ENCODE measurements at places on chromosomes 12 and 14.

DNA sequence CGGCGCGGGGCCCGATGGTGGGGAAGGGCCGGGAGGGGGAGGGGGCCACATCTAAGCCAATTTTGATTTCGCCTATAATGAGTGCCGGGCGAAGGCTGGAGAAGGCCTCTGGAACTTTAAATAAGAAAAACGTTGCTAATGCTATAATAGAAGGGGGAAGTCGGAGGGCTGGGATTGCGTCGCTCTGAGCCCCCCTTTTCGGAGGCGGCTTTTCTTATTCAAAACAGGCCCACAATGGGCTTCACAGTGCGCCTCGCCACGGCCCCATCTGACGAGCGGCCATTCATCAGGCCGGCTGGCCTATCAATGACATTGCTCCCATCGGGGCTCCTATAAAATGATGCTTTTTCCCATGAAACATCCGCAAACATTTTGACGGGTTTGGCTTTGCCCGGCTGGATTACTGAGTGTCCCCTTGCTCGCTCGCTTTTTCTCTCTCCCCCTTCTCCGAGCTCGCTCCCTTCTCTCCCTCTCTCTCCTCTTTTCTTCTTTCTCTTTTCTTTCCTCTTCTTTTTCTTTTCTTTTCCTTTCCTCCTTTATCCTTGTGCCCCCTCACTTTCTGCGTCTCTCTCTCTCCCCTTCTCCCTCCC, at the start of gene RFX4:
Gene RFX4, plus strand, starts transcription at position 364 of the 590 bp plus-strand sequence. CDS start 317 bp downstream, outside the sequence.
- no peak for DNase-seq

DNA sequence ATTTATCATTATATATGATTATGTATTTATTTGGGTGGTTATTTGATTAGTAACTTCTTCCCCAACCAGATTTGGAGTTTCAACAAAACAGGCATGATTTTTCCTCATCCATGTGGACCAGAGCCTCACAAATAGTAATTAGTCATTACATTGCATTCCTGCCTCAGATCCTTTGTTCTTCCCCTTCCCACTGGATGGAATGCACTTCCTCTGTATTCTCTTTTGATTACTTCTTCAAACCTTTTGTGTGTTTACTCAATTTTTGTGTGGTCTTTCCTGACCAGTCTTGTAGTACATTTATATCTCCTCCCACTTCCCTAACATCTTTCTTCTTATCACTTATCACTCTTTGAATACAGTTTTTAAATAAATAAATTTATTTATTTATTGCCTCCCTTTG, 15.5 kb downstream of the SYT1 start:
- no peak for DNase-seq

GRCh38 chr14:59321626-59321949, 133.1 kb downstream of the DAAM1 start:
- DNase-seq: no peak

DNA sequence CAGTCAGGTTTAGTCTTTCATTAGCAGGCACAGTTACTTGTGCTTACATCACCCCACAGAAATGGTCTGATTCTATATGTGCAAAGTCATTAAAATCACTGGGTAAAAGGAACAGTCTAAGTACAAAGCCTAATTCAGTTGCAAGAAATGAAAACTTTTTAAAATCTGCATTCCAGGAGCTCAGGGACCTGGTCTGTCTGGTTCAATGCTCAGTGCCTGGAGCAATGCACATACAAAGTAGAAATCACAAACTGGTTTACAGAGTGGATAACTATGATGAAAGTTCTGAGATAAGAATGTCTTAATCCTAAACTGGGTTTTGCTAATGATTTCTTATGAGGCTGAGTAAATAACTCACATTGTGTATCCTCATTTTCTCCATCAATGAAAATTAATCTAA, 28.7 kb downstream of the LMNTD1 start:
- DNase-seq: no peak

GRCh38 chr12:30466093-30466585, 229.5 kb downstream of the IPO8 start:
- DNase-seq: no peak

DNA sequence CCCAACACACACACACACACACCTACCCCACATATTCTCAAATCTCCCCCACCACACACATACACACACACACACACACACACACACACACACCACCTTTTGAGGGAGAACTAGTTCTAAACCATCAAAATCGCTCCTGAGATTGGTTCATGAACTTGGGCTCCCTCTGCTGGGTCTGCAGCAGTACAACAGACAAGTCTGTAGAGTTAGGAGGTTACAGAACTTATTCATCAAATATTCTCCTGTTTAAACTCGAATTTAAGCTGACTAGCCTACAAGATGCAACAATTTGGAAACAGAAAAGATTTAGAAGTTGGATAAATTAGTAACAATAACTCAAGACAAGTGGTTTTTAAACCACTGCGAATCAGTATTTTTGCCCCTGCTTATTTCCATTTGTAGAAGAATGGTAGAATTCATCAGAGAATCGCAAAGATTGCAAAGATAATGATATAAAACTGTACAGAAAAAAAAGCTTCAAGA, 136.4 kb upstream of the USP15 start:
- peak; percentile 38 for DNase-seq

DNA sequence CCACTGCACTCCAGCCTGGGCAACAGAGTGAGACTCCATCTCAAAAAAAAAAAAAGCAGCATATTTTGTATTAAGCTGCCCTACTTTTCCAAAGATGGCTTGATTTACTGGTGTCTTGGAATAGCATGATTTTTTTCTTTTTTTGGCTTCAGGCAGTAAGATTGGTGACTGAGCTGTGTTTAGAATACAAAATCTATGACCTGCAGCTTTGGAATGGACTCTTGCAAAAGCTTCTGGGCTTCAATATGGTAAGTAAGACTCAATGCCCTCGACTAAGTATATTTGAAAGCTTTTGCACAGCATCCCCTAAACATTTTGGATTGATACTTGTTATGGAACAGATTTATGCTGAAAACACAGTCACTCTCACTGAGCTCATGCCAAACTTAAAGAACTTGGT, 87.8 kb downstream of the KNTC1 start:
- peak; percentile 3 for DNase-seq

GRCh38 chr12:57401165-57401564, 29.7 kb downstream of the R3HDM2 start:
- no peak for DNase-seq

DNA sequence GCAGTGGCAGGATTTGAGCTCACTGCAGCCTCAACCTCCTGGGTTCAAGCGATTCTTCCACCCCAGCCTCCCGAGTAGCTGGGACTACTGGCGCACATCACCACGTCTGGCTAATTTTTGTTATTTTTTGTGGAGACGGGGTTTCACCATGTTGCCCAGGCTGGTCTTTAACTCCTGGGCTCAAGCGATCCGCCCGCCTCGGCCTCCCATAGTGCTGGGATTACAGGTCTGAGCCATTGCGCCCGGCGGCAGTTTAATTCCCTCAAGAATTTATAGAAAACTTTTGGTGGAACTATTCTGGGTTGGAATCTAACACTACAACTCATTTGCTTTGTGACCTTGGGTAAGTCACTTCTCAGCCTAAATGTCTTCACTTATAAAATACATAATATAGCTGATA, 1.8 kb upstream of the SP1 start:
- DNase-seq: no peak

DNA sequence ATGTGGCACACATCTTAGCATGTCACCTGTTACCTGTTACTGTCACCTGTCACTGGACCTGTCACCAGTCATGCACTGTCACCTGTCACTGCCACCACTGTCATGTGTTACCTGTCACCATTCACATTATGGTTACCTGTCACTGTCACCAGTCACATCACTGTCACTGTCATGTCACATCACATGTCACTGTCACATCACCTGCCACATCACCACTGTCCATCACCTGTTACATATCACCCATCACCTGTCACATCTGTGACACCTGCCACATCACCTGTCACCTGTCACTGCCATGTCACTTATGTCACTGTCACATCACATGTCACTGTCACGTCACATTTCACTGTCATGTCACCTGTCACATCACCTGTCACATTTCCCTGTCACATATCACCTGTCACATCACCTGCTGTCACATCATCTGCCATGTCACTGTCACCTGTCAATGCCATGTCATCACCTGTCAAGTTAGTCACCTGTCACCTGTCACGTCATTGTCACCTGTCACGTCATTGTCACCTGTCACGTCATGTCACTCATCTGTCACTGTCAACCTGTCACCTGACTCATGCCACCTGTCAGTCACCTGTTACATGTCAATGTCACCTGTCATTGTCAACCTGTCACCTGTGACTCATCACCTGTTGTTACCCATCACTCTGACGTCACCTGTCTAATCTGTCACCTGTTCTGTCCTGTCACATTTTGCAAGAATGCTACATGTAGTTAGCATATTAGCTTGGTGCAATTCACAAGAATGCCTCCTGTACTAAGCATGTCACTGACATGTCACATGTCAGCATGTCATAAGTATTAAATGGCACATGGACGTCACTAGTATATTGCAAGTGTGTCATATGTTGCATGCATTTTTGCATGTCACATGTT, 29.0 kb upstream of the TESC start:
- peak; percentile 4 for DNase-seq

DNA sequence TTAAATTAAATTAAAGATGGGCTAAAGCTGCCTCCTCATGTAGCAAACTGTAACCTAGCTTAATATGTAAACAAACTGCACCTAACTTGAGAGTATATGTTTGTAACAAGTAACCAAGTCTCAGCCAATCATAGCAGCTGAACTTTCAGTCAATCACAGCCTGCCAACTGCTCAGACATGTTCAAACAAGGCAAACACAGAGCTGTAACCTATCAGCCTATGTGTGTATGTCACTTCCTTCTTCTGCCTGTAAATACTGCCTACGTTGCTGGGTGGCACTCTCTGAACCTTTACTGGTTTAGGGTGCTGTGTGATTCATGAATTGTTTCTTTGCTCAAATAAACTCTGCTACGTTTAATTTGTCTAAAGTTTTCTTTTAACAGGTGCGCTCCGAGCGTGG, 2.9 kb downstream of the SERPINA6 start:
- no peak for DNase-seq

DNA sequence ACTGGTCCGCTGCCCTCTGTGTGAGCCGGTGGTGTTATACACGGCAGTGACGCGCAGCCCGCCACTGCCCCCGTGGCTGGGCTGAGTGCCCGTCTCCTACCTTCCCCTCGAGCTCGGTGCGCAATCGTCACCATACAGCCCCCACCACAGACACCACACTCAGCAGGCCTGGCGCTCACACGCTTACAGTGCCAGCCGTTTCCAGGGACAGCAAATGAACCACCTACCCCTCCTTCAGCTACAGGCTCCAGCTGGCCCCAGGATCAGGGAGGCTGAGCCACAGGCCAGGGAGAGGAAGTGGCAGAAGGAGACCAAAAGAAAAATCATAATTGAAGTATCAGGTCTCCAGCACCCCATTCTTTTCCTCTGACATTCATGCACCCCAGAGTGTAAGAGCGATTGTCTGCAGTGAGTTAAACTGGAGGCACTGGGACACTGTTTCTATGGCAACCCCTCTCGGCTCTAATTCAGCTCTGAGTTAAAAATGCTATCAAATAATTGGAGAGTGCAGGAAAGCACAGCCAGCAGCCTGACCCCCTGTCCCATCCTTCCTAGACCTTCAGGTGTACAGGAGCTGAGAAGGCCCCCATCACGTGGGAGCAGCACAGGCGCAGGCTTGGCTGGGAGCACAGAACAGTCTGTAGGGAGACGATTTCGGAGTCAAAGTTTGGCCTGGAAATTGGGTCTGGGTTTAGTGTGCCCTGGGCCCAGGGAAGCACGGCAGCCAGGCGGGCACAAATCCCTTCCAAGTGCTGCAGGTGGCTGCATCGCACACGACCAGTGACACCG, 18.0 kb downstream of the LRTM2 start:
- no peak for DNase-seq

GRCh38 chr14:76769636-76770292, 8.5 kb downstream of the VASH1 start:
- no peak for DNase-seq

DNA sequence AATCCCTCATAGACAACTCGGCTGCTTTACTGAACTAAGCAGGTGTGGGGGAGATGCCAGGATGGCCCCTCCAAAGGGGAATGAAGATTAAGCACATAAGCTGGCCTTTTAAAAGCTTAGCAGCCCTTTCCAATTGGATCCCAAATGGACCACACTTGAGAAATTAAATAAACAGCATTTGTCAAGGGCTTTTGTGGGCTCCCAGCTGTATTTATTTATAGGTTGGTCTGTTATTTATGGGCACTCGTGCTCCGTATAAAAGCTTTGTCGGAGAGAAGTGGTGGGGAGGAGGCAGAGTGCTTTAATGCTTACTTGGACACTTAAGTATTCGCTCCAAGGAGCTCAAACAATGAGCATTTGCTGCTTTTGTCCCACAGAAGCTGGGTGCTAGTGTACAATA, 580.2 kb downstream of the MED13L start:
- DNase-seq: no peak

DNA sequence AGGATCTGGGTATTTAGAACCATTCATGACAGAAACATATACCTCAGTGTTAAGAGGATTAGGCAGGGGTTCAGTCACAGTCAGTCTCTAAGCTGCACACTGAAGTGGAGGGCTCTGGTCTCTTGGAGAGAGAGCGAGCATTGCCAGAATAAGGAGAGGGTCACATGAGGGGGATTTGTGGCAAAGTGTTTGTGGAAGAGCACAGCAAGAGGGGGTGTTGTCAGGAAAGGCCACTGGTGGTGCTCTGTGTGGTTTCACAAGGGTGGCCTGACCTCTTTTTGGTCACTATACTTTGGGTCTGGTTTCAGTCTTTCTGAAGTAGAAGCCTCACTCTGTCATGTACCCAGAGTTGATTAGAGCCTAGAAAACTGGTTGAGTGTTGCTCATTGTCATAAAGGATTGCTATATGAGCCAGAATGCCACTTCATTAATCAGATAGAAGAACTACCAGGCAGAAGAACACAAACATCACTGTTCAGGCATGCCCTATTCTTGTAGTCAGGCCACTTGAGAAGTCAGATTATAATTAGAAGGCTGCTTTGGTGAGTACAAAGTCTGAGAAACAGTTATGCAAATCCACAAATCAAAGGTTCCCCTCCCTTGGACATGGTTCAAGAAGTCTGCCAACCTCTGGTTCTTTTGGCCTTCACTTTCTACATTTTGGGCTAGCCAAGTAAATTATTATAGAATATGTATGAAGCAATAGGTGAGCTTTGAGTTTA, 8.4 kb downstream of the TMEM19 start:
- DNase-seq: no peak

DNA sequence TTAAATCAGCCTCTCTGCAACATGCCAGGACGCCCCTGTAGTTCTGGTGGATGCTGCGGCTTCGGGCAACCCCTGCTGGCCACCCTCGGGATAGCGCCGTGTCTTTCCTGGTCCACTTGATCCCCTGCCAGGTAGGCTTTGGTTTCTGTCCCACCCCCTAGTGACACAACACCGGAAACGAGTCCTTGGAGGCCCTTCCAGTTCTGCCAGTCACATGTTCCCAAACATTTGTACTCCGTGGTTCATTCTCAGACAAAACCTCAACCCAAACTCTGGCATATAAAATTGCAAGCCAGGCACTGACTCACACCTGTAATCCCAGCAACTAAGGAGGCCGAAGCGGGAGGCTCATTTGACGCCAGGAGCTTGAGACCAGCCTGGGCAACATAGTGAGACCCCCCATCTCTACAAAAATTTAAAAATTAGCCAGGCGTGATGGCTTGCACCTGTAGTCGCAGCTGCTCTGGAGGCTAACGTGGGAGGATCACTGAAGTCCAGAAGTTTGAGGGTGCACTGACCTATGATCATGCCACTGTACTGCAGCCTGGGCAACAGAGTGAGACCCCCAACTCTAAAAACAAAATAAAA, 37.0 kb downstream of the RASAL1 start:
- DNase-seq: peak; percentile 90

GRCh38 chr12:51926718-51927117, 19.4 kb downstream of the ACVRL1 start:
- no peak for DNase-seq

GRCh38 chr12:128763395-128763794, 60.4 kb downstream of the SLC15A4 start:
- no peak for DNase-seq

GRCh38 chr12:57341275-57341990, 89.4 kb downstream of the R3HDM2 start:
- DNase-seq: no peak

Data from HFFc6 (cell line).